ENCODE measurements at places on chromosomes 5 and 9. TPM values are rescaled to one million over a fixed set of nuclear protein-coding genes. Genes with fewer than 3 reads are reported as not detected.

Gene GLRA1
- not detected for total RNA-seq

GRCh38 chr5:96219580-96220281, 213.3 kb downstream of the PCSK1 start:
- DNase-seq = no peak

- no peak for DNase-seq
Measured at GRCh38 chr9:15846611-15847010, 293.8 kb downstream of the CCDC171 start.

DNA sequence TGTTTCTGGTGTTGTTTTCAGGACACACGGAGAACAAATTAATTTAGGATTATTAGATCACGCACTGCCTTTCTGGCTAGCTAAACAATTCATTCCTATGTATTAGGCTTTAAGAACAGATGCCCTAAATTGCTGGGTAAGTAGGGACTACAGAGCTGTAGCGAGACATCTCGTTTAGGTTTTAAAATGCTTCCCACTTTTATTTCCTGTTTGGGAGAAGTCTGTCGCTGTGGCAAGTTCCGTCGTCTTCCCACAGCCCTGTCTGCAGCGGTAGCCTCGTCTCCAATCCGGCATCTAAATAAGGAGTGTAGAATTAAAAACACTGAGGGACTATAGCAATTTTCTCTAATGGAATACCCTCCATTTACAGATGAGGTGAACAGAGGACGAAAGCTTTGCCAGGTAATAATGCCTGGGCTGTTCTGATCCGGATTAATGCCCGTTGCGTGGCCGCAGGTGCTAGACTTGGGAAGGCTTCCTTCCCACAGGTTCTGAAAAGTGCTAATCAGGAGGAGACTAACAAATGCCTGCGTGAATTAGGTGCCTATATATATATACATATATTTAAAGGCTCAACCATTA, 1.3 kb upstream of the TRIM36 start:
- no peak for DNase-seq

DNA sequence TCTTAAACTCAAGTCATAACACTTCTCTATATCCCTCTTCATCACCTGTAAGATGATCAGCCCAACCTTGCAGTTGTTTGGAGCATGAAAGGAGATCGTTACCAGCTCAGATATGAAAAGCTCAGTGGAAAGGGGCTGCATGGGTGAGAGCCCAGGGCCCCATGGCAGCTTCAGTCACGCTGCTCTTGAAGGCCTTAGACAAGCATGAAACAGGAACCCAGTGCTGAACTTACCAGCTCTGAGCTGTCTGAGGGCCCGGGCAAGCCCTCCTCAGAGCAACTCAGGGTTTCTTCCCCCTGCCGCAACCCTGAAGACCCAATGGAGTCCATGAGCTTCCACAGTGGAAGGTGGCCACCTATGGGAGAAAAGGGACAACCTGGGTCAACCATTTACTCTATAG, 3.3 kb downstream of the HK3 start:
- DNase-seq = no peak

Gene MAPKAP1
- 92.2 TPM for total RNA-seq

DNA sequence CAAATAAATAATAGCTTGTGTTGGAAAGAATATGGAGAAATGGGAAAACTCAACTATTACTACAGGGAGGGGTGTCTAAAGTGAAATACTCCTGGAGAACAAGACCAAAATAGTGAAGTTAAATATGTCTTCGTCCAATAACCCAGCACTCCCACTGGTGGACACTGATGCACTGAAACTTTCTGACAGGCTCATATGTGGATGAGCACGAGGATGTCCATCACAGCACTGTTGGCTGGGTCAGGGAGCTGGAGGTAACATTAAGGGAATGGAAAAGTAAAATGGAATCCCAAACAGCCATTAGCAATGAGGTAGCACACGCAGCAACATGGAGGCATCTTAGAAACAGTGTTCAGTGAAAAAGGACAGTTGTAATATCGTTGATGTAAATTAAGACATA, 86.5 kb downstream of the LMNB1 start:
- no peak for DNase-seq

- no peak for DNase-seq
Measured at GRCh38 chr9:86563936-86564335, 209.7 kb upstream of the TUT7 start.

DNA sequence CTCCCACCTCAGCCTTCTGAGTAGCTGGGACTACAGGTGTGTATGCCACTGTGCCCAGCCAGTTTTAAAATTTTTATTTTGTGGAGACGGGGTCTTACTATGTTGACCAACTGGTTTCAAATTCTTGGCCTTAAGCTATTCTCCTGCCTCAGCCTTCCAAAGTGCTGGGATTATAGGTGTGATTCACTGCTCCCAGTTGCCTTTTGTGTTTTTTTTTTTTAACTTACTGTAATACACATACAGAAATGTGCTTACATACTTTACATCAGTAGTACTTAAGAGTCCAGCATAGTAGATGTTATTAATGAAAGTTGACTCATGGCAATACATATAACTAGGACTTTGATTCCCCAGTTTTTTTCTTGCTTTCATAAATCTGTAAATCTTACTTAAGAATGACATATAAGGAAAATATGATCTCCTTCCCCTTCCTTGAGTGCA, 4.7 kb downstream of the MAN2A1 start:
- no peak for DNase-seq

GRCh38 chr5:123429993-123430392, 6.8 kb upstream of the CEP120 start:
- no peak for DNase-seq

Gene NUTM2F
- not detected for total RNA-seq

DNA sequence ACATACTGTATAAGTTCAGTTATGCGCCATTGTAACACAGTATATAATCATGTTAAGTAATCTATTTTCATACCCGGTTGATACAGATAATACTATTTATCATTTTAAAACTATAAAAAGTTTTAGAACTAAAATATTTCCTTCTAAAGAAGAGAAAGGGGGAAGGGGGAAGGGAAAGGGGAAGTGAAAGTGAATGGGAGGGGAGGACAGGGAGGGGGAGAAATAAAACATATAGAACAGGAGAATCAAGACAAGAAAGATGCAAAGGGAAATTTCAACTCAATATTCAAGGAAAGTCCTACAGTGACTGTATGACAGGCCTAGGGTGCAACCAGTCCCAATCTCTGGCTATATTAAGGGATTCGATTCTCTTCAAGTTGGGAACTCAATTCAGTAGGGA, 1278.8 kb downstream of the MAT2B start:
- DNase-seq = no peak

Gene PTGDS
- not detected for total RNA-seq

Gene BNC2
- not detected for total RNA-seq

Gene PCDHB13
- not detected for total RNA-seq

GRCh38 chr9:127555840-127556820, 55.9 kb upstream of the STXBP1 start:
- peak; percentile 73 for DNase-seq

Gene LEAP2
- 1.8 TPM for total RNA-seq

Gene DMRT3
- not detected for total RNA-seq

DNA sequence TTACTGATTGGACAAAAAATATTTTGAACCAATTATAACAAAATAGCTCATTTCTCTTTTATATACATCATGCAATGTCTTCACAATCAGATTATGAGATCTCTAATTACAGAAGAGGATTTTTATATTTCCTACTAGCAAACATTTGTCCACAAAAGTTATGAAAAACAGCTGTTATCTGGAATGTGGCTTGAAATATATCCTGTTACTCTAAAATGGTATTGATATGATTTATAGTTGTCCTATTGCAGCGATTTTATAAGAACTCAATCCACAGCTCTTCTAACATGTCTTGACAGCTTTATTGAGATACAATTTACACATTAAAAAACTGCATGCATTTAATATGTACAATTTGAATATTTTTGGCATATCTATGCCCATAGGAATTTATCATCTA, 779.9 kb upstream of the ACO1 start:
- DNase-seq = no peak

DNA sequence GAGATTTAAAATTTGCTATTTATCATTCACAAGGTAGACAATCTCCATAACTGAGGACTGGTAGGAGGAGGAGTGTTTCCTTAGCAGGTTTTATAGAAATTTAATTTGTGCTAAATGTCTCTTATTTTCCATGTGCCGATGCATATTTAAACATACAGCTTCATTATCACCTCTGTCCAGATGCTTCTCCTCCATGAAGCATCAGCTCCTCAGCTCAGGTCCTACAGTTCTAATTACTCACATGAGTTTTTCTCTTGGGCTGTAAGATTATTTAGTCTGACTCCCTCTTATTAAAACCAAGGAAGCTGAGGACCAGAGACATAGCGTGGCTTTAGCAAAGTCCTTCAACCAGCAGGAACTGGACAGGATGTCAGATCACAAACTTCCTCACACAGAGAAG, 300.2 kb upstream of the PANK3 start:
- no peak for DNase-seq

Gene SLC28A3
- total RNA-seq = 0.41 TPM

DNA sequence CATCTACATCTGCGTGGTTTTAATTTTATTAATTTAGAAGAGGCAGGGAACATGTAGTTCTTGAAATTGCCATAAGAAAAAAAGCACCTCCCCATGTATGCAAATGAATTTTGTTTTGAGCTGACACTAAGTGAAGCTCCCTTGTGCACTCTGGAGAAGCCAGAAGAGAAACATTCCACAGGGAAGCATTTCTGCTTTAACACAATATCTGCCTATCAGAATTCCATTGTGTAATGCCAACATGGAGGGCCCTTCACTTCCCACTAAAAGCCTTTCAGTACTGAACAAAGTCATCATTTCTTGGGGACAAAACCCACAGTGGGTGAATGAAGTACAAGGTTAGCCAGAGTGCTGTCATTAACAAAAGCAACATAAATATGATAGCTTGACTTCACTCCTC, 59.7 kb downstream of the PRELID2 start:
- DNase-seq = no peak

DNA sequence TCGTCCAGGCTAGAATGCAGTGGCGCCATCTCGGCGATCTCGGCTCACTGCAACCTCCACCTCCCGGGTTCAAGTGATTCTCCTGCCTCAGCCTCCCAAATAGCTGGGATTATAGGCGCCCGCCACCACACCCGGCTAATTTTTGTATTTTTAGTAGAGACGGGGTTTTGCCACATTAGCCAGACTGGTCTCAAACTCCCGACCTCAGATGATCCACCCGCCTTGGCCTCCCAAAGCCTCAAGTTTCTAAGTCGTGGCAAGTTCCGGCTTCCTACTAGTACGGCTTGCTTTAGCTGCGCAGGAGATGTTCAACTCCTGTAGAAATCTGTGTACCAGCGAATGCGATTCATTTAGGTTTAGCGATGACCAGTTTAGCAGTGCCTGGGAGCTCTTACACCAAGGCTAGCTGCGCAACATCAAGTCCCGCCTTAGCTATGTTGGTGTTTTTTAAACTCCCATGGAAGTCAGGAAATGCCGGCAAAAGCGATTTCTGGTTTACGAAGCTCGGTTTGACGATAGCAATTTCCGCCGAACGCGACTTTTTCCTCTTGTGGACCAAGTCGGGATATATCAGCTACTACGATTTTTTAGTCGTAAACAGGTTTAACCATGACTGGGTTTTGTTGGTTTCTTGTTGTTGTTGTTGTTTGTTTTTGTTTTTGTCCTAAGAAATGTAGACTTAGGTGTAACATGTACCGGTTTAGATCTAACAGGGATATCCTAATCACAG, 46.4 kb downstream of the ANXA2R start:
- DNase-seq = peak; percentile 45

Gene SLC6A19
- not detected for total RNA-seq

GRCh38 chr5:54758038-54758437, 227.4 kb downstream of the ESM1 start:
- DNase-seq = no peak

Gene CCL27
- 0.82 TPM for total RNA-seq

Gene FBXO10
- 1.9 TPM for total RNA-seq

Gene DMGDH
- not detected for total RNA-seq

Gene IL3
- total RNA-seq = 0.49 TPM

DNA sequence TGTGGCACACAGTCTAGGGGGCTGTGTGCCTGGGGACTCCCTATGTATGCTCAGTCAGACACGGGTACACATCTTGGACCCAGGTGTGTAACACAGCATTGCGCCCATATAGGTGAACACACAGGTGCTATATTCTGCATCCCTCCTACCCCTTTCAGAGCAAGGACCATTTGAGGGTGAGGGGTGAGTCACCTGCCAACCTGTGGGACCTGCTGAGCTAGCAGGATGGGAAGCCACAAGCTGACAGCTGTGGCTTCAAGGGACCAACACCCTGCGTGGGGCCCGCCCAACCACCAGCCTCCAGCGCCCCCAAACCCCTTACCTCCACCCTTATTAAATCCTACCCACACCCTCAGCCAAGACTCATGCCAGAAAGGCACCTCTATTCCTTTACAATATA, 14.6 kb upstream of the AQP7 start:
- DNase-seq = peak; percentile 10

DNA sequence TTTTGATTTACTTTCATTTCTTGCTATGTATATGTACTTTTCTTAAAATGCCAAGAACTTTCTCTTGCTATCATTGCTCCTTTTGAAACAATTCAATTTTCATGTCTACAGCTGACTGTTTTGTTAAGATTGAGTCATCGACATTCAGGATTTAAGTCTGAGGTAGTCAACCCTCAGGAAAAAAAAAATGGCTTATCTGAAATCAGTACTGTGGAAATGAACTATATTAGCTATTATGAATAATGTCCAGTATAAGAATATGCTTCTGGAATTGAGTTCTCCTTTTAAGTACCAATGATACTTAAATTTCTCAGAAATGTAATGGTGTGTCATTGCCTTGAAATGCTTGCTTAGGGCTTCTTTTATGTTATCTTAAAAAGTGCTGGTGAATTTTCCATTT, 37.9 kb downstream of the TNFAIP8 start:
- no peak for DNase-seq

GRCh38 chr5:14429101-14430050, 152.2 kb upstream of the OTULINL start:
- DNase-seq = no peak

DNA sequence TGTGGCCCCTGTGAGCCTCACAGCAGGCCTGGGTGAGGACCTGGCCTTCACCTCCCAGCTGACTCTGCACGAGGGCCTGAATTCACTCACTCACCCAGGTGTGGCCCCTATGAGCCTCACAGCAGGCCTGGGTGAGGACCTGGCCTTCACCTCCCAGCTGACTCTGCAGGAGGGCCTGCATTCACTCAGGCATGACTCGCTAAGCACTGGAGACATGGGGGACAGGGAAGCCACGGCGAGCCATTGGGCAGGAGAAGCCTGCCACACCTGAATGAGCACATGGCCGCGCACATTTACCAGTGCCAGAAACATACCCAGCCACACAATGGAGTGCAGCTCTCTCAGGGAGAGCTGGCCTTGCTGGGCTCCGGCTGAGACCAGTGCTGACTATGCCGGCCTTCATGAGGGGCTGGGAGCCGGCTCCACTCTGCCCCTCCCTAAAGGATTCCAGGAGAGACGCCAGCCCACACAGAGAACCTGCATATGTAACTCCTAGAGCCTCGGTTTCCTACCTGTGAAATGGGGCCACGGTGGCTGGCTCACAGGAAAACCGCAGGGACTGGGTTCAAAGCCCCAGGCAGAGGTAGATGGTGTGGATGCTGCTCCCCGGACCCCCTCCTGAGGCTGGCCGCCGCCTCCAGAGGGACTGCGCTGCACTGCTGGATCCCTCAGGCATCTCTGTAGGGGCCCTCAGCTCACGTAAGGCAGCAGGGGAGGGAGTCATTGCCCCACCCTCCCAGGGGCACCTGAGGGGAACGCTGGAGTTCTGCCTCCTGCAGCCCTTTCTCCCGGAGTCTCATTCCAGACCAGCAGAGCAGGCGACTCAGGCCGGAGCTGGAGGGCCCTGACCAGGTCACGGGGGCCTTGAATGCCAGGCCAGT, 7.2 kb downstream of the ADAMTS2 start:
- DNase-seq = no peak
